NCI-H345 (cell line): ENCODE measurements at places on chromosomes 3 and 15.

DNA sequence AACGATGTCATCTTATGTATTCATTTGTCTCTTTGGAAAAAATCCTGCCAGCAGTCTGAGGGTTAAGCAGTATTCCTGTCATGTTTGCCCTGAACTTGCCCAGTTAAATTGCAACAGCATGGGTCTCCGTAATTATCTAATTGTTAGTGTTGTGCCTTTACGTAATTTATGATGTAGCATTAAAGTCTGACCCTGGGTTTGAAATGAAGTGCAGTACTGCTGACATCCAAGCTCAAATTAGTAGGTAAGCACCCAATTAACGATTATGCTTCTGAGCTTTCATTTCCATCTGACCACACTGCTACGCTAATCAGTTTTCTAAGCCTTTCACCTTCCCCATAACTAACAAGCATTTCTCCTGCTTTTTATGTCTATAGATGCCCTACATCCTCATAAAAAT, 241.8 kb downstream of the ARRDC4 start:
- DNase-seq, result no peak

DNA sequence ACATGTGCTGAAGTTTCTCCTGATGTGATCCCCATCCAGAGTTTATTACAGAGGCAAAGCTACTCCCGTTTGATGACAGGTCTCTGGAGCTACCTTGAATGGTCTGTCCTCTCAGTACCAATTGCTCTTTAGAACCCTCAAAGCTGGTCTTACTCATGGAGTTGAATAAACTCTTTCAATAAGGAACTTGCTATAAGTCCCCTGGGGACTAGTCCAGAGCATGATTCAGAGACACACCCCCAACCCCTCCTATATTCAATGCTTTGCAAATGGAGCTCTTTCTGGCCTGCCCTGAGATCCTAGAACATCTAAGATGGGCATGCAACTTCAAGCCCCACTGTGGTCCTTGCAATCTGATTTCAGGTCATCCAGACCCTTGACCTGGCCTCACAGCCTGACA, 23.9 kb upstream of the TPM1 start:
- DNase-seq, result no peak

DNA sequence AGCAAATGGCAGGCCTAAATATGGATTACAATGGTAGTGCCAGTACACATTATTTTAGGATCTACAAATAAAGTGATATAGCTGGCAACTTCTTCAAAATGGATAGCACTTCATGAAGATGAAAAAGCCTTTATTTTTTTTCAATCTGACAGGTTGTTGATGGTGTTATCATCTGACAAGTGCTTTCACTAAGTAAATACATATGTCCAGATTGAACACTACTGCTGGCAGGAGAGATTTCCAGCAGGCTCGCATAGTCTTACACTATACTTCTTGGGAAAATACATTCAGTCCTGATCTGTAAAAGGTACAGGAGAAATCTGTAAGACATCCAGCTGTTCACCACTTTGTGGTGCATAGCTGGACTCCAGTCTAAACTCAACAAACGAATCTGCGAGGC, 50.9 kb upstream of the ALCAM start:
- DNase-seq, result no peak

DNA sequence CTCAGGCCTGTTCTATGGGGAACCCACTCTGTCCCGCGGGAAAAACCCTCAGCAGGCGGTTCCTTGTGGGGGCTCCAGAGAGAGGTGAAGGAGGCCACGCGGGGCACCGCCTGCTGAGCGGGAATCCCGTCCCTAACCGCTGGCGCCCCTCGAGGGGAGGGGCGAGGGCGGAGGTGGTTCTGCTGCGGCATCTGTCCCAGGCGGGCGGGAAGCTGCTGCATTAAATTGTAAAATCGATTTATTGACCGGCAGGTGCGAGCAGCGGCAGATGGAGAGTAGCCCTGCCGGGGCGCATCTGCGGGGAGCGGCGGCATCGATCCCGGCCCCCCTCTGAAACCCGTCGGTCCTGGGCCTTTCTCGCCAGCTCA, 3.7 kb upstream of the DLL4 start:
- peak; percentile 76 for DNase-seq

- no peak for DNase-seq
Observed at GRCh38 chr3:155631323-155632019, 113.4 kb downstream of the PLCH1 start.

DNA sequence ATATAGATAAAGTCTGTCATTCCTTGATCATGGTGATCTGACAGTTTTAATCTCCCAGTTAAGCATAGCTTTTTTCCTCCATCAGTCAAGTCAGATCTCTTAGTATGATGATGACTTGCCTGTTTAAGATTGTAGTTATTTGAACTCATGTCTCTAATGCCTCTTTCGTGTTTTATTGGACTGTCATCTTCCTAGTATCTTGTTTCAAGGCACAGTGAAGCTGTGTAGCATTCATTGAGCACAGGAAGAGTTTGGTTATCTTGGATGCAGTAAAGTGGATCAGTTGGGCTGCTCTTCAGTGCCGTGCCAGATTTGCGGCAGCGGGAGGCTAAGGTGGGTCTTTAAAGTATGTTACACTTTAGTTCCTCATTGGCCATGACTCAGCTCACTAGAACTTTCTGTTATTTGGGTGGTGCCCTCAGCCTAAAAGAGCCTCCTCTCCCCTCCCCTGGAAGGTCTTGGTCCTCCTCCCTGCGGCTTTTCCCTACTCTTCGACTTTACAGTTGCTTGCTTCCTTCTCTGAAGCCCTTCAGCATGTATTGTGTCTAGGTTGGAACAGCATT, 45.7 kb upstream of the SKOR1 start:
- no peak for DNase-seq

GRCh38 chr15:58770519-58770856, 614 bp upstream of the MINDY2 start:
- DNase-seq, result no peak

- DNase-seq, result no peak
Observed at GRCh38 chr3:143668924-143669790, 179.1 kb downstream of the SLC9A9 start.
